Omental fat pad (tissue), 4 donors: ENCODE measurements at places on chromosomes 12 and 14. TPM values are rescaled to one million over a fixed set of nuclear protein-coding genes. Genes with fewer than 3 reads are reported as not detected.

- no peak for DNase-seq
These were observed 274.7 kb downstream of the TTC6 start for GRCh38 chr14:37870170-37870569.

- DNase-seq, result no peak
These were observed 37.3 kb downstream of the RFLNA start for GRCh38 chr12:124332058-124332672.

- no peak for DNase-seq
These were observed 958 bp downstream of the SPATS2 start for GRCh38 chr12:49368240-49368600.

GRCh38 chr14:77224212-77224611, 42.6 kb downstream of the TMEM63C start:
- DNase-seq, result no peak

DNA sequence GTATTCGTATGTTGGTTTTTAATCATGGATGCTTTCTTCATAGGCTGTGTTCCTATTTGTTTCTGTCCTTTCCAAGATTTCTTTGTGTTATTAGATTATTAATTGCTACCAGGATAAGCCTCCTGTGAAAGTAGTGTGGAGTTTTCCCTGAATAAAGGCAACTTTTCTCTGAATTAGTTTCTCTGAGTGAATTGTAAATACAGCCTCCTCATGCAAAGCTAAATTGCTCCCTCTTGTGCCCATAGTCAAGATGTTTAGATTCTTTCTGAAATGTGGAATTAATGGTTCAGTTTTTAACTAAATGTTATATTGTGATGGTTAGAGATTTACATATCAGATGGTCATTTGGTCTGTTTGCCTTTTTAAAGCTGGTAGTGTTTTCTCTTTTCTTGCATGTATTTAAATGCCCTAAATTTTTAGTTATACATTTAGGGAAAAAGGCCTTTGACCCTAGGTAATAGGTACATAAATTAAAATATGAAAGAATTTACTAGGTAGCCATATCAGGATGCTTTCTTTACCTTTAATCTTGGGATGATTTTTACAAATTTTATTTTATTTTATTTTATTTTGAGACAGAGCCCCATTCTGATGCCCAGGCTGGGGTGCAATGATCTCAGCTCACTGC, 8.9 kb downstream of the APAF1 start:
- DNase-seq, result no peak

DNA sequence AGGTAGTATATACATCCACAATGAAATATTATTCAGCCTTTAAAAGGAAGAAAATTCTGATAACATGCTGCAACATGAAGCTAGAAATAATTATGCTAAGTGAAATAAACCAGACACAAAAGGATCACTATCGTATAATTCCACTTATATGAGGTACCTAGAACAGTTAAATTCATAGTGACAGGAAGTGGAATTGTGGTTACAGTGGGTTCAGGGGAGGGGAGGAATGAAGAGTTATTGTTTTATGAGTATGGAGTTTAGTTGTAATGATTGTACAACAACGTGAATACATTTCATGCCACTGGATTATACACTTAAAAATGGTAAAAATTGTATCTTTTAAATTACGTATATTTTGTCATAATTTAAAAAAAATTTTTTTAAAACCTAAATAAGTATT, 21.0 kb downstream of the EEA1 start:
- DNase-seq, result no peak

DNA sequence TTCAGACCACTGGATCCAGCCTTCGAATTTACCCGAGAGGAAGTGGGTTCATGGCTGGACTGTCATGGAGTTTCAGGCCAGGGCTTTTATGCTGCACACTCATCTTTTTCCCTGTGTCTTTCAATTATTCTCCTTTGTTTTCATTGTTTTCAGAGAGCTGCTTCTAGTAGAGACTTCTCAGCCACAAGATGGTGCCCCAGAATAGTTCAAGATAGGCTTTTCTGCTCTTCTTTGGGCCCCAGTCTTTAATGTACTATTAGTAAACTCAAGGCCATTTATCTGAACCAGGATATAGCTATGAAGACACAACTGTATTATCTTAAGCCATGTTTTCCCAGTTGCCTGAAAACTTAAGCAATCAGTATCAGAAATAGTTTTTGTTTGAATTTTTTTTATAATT, 30.4 kb upstream of the PSMA6 start:
- DNase-seq, result no peak

Gene PROX2
- total RNA-seq, result not detected

Gene CISTR
- not detected for total RNA-seq

Gene LTBP2
- 104 TPM for total RNA-seq

- DNase-seq, result no peak
These were observed 20.1 kb upstream of the RTN1 start for GRCh38 chr14:59890676-59891075.

- no peak for DNase-seq
These were observed 11.3 kb downstream of the SAV1 start for GRCh38 chr14:50656776-50657175.
